ENCODE measurements at places on chromosomes 5 and 9.

DNA sequence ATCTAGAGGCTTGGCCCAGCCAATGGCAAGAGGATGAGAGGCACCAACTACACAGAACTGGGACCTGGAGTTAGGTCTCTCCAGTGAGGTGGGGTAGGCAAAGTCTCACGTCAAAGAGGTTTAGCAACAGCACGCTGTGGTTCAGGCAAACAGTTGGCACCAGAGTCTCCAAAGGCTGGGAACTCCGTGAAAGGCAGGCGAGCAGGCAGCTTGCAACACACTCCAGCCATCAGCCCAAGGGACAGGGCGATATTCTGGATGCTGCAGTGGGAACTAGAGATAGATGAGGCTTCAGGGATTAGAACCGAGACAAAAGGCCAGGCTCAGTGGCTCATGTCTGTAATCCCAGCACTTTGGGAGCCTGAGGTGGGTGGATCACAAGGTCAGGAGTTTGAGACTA lies 129.1 kb downstream of the PDZD2 start:
- ATAC-seq: no peak
- H3K4me1 ChIP-seq: peaks cover 15% of the 10 kb centered on the region

DNA sequence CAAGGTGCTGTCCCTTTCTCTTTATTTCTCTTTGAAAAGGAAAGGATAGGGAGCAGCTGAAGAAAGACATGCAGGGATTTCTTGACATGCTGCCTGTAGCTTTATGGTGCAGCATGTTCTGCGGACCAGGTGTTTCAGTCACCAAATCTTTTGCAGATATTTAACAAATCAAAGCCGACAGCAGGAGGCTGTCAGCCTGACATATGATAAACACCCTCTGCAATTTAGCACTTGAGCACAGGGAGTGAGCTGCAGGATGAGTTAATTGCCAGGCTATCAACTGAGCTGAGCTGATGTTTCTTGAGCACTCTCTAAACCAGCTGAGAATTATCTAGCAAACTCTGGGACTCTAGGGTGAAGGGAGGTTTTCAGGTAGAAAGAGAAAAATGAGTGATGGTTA lies 212.8 kb upstream of the ATP10B start:
- H3K4me1 ChIP-seq: no peaks in the 10 kb centered on the region
- H3K27me3 ChIP-seq: peaks cover 2% of the 10 kb centered on the region
- no peaks in the 10 kb centered on the region for H3K36me3 ChIP-seq
- H3K4me3 ChIP-seq: no peak overlapping the region
- no peak overlapping the region for H3K27ac ChIP-seq

GRCh38 chr5:55066277-55066676 lies 36.2 kb upstream of the GZMA start:
- peak; percentile 65 for ATAC-seq
- peaks cover 44% of the 10 kb centered on the region for H3K4me1 ChIP-seq
- H3K4me3 ChIP-seq: no peak overlapping the region
- no peaks in the 10 kb centered on the region for H3K36me3 ChIP-seq
- H3K27me3 ChIP-seq: no peaks in the 10 kb centered on the region

GRCh38 chr5:131622633-131623032 lies 12.4 kb downstream of the RAPGEF6 start:
- H3K36me3 ChIP-seq: peaks cover 72% of the 10 kb centered on the region
- no peak overlapping the region for H3K4me3 ChIP-seq
- no peaks in the 10 kb centered on the region for H3K27me3 ChIP-seq
- ATAC-seq: no peak
- H3K27ac ChIP-seq: no peak overlapping the region

GRCh38 chr5:115337882-115338281 lies 41.4 kb upstream of the CCDC112 start:
- ATAC-seq: no peak
- peaks cover 22% of the 10 kb centered on the region for H3K27me3 ChIP-seq
- no peaks in the 10 kb centered on the region for H3K4me1 ChIP-seq
- H3K4me3 ChIP-seq: no peak overlapping the region
- H3K27ac ChIP-seq: no peak overlapping the region

DNA sequence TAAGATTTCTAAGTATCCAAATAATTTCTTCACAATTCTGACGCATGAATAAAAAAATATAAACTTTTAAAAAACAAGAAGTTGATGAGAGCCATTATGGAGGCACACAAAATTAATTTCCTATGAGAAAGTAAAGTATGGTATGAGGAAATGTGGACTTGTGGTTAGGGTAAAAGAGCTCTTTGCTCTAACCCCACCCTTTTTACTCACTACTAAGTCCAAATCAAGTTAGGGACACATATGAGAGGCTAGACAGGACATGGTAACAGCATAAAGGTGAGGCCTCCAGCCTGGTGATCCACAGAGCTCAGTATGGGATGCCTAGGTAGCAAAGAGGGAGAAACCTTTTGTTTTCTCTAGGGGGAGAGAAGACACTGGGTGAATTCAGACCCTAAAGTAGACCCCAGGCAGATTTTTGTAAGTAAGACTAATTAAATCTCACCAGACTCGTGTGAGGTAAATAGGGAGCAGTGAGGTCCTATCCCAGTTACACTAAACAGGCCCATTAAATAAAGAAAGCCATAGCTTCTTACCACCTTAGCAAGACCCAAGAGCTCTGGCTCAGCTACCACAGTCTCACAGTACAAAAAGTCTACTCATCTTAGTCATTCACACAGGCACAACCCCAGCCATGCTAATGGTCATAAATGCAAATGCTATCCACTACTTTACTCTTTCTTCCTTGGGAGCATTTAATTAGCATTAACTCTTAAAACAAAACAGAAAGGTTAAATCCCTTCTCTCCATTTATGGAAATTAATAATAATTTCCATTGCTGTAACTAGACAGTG lies 42.6 kb downstream of the MLLT3 start:
- peaks cover 47% of the 10 kb centered on the region for H3K4me1 ChIP-seq
- peak; percentile 81 for ATAC-seq
- H3K4me3 ChIP-seq: no peak overlapping the region

DNA sequence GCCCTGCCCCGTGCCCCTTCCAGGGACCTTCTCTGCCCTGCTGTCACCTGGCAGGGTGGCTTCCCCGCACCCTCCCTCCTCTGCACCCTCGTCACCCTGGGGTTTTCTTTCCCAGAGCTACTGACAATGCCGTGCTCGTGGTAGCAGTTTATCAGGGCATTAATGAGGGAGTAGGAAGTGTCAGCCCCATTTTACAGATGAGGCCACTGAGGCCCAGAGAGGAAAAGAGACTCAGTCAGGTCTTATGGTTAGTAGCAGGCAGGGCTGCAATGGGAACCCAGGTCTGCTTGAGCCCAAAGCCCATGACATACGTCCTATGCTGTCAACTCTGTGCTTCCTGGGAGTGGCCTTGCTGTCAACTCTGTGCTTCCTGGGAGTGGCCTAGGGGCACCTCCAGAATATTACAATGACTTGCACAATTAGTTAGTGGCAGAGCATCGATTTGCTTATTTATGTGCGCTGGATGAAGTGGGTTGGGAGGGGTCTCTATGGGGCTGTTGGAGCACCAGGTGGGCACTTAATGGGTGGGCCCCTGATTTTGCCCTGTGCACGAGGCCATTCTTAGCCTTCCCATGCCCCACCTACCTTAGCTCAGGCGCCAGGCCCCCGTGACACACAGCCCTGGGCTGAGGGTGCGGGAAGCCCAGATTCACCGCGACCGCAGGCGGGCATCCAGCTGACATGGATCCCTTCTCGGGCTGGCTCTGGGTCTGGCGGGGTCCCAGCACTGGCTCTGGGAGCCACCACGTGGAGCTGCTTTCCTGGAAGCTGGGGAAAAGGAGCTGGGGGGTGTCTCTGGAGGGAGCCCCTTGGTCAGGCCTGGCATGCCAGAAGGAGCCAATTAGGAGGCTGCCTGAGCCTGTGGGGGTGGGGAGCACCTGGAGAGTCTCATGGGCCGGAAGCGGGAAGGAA lies 82.0 kb upstream of the ORM1 start:
- ATAC-seq: no peak
- H3K36me3 ChIP-seq: no peaks in the 10 kb centered on the region
- H3K4me1 ChIP-seq: no peaks in the 10 kb centered on the region
- H3K27ac ChIP-seq: no peak overlapping the region
- H3K27me3 ChIP-seq: peaks cover under 1% of the 10 kb centered on the region

DNA sequence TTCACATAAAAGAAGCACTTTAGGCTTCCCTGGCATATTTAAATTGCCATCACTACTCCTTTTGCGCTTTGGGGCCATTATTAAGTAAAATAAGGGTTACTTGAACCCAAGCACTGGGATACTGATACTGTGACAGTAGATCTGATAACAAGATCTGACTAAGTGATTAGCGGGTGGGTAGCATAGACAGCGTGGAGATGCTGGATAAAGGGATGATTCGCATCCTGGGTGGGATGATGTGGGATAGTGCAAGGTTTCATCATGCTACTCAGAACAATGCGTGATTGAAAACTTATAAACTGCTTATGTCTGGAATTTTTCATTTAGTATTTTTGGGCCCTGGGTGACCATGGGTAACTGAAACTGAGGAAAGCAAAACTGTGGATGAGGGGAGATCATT lies 75.1 kb downstream of the PTTG1 start:
- H3K4me3 ChIP-seq: peak overlapping the region; percentile 54
- H3K27ac ChIP-seq: peak overlapping the region; percentile 76
- peaks cover 11% of the 10 kb centered on the region for H3K4me1 ChIP-seq
- peak; percentile 75 for ATAC-seq
